ENCODE measurements at places on chromosomes 16 and 17.

GRCh38 chr17:58321571-58322525, 6.7 kb downstream of the TSPOAP1 start:
- no peaks in the 10 kb centered on the region for H3K27me3 ChIP-seq
- no peak overlapping the region for H3K4me3 ChIP-seq
- DNase-seq: no peak

GRCh38 chr16:88923926-88924833, 52.8 kb downstream of the CBFA2T3 start:
- H3K27me3 ChIP-seq: no peaks in the 10 kb centered on the region
- H3K36me3 ChIP-seq: no peaks in the 10 kb centered on the region
- H3K4me3 ChIP-seq: no peak overlapping the region
- peaks cover 4% of the 10 kb centered on the region for H3K4me1 ChIP-seq
- H3K27ac ChIP-seq: no peak overlapping the region
- DNase-seq: no peak

DNA sequence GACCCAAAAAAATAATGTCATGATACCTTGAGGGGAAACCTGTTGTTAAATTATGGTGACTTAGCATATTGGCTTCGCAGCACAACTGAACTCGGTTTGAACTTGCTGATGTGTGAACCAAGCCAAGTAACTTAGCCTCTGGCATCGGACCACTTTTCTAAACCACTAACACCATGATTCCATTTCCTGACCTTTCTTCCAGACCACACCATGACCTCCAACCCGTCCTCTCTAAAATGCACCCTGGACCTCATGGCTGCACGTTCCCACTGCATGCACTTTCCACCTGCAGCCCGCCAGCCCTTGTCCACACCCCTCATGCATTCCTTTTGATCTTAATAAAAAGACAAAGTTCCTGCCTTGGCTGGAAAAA, 29.3 kb downstream of the DYNLRB2 start:
- no peak for DNase-seq
- peaks cover 16% of the 10 kb centered on the region for H3K27me3 ChIP-seq
- H3K27ac ChIP-seq: no peak overlapping the region
- H3K4me1 ChIP-seq: peaks cover 4% of the 10 kb centered on the region
- no peaks in the 10 kb centered on the region for H3K36me3 ChIP-seq

DNA sequence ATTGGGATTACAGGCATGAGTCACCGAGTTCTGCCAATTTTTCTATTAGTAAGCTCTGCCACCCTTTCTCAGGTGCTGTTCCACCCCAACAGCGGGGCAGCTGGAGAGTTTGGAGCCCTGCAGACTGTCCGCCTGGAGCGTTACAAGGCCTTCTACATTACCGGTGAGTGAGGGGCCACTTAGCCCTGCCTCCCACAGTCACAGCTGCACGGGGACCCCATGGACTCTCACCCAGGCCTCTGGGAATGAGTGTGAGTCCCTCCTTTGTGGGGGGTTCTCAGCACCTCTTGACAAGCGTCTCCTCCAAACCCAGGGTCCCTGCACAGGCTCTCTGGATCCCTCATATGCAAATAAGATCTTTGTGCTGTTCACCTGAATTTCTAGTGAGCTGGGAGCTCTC, 56.0 kb downstream of the WIPI1 start:
- no peaks in the 10 kb centered on the region for H3K27me3 ChIP-seq
- no peak overlapping the region for H3K27ac ChIP-seq
- H3K4me3 ChIP-seq: no peak overlapping the region
- H3K36me3 ChIP-seq: peaks cover 7% of the 10 kb centered on the region
